ENCODE measurements at places on chromosomes 11 and 22.

- DNase-seq, result no peak
Measured at GRCh38 chr11:35911616-35912165, 32.2 kb upstream of the LDLRAD3 start.

GRCh38 chr11:122175306-122175705, 59.3 kb upstream of the BLID start:
- DNase-seq, result no peak

DNA sequence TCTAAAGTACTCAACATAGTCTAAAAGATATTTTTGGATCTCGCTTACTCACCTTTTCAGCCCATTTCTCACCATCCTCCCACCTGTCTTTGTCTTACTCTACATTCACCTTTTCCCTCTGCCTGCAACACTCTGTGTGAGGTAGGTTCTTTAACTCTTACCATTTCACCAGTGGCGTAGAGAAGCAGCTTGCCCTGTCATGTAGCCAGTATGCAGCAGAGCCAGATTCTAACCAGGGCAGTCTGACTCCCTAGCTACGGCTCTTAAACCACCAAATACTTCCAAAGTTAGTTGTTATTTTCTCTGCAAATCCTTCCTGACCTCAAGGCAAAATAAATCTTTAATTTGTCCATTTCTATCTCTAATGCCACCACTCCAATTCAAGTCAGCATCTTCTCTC, 7.5 kb downstream of the ALG8 start:
- DNase-seq, result no peak

DNA sequence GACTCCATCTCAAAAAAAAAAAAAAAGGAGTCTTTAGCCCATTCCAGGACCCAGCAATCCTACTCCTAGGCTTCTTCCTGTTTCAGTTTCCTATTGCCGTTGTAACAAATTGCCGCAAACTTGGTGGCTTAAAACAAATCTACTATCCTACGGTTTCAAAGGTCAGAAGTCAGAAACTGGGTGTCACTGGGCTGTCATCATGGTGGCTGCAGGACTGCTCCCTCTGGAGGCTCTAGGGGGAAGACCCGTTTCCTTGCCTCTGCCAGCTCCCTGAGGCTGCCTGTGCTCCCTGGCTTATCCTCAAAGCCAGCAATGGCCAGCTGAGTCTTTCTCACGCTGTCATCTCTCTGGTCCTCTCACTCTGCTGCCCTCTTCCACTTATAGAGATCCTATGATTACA, 8.7 kb upstream of the DAGLA start:
- no peak for DNase-seq

DNA sequence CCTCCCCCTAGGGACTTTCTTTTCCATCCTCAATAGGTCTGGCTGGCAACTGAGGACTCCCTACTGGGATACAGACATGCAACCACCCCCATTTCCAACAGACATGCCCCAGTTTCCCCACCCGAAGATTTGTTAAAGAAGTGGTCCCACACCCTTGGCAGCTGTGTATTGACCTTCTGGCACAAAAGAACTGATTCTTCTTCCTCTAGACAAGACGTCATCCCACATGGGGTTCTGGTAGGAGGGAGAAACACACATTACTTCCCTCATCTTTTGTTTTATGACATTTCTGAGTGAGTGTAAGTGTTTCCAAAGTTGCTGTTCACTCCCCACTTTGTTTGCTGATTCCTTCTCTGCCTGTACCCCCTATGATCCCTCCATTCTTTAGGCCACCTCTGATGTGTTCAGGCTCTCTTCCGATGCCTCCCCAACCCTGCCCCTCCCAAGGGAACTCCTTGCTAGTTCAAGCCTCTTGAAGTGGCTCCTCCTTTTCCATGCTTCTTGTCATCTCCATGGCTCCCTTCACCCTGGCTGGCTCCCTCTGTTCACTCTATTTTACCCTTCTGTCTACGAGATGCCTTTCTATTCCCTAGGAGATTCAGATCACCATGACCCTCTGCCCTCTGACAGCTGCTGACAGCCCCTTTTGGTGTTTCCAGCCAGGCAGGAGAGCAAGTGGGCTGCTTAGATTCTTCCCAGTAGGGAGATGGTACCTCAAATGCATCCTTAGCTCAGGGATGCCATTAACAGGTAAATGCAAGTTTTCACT, 4.3 kb downstream of the KIRREL3 start:
- no peak for DNase-seq

DNA sequence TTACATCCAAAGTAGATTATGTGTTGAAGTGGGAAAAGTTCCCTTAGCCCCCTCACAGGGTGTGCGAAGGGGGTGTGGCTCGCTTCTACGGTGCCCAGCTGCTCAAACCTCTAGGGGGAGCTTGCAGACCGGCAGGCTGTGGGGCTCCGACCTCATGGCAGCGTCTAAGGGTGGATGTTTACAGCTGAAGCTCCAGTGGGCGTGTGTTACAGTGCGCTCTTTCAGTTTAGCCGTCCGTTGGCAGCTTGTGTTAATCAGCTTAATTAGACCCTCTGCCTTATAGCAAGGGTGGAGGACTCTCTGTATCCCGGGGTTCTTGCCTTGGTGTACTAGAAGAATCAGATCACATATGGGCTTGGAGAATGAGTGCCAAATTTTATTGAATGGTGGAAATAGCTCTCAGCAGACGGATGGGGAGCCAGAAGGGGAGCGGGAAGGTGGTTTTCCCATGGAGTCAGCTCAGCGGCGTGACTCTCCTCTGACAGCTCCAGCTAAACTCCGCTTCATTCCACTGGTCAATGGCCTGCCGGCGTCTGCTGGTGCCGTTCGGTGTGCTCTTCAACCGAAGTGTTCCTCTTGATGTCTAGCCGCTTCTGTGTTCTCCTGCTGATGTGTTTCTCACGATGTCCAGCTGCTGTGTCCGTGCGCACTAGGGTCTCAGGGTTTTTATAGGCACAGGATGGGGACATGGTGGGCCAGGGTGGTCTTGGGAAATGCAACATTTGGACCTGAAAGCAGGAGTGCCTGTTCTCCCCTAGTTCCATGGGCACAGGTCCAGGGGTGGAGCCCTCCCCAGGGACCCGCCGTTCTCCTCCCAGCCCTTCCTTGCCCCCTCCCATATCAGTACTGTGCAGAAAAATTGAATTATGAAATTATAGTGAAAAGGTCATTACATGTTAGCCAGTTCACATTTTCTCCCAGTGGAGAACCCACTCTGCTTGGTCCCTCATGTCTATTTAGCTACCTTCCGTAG, 28.6 kb upstream of the OR10G7 start:
- peak; percentile 58 for DNase-seq

DNA sequence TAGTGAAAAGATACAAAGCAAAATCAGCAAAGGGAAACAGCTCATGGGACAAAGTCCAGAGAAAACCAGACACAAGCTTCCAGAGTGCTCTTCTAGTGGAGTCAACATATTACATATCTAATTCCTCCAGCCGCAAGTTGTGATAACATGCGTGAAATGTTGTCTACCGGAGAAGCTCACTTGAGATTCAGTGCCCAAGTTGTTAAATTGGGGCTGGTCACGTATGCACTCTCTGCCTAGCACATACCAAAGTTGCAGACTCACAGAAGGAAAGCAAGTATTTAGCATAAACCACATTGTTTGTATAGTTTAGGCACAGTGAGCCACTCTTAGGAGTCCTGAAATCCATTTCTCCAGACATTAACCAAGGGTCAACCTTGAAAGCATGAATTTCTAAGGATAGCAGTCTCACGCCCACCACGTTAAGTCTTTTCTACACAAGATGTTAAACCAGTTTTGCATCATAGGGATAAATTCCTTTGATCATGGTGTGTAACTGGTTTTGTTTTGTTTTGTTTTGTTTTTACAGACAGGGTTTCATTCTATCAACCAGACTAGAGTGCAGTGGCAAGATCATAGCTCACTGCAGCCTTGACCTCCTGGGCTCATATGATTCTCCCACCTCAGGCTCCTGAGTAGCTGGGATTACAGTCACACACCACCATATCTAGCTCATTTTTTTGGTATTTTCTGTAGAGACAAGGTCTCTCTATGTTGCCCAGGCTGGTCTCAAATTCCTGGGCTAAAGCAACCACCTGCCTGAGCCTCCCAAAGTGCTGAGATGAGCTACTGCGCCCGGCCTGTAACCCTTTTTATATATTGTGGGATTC, 39.5 kb upstream of the EP300 start:
- DNase-seq, result no peak

DNA sequence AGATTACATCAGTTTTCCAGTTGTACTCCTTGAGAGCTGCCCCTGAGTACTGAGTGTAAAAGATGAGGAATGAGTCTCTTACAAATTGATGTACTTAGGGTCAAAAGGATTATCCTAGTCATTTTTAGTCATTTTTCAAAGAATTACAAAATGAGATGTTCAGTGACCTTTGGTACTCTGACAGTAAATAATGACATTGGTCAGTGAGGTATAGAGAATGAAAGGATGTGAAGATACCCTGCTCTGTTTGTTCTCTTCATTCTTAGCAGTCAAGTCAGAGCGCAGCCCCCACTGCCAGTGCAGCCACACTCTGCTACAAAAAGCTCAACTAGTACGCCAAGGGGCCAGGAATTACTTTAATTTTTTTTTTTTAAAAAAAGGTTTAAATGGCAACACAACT, 4.1 kb upstream of the ESAM start:
- no peak for DNase-seq

GRCh38 chr11:111974446-111974845, 37.3 kb downstream of the DIXDC1 start:
- DNase-seq, result no peak

DNA sequence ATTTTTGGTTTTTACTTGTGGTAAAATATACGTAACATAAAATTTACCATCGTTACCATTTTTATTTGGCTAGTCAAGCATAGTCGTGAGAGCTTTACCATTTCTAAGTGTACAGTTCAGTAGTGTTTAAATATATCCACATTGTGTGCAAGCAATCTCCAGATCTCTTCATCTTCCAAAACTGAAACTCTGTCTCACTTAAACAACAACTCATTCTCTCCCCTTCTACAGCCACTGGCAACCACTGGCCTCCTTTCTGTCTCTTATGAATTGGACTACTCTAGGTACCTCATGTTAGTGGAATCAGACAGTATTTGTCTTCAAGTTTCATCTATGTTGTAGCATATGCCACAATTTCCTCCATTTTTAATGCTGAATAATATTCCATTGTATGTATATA, 37.4 kb downstream of the SMC1B start:
- DNase-seq, result no peak

DNA sequence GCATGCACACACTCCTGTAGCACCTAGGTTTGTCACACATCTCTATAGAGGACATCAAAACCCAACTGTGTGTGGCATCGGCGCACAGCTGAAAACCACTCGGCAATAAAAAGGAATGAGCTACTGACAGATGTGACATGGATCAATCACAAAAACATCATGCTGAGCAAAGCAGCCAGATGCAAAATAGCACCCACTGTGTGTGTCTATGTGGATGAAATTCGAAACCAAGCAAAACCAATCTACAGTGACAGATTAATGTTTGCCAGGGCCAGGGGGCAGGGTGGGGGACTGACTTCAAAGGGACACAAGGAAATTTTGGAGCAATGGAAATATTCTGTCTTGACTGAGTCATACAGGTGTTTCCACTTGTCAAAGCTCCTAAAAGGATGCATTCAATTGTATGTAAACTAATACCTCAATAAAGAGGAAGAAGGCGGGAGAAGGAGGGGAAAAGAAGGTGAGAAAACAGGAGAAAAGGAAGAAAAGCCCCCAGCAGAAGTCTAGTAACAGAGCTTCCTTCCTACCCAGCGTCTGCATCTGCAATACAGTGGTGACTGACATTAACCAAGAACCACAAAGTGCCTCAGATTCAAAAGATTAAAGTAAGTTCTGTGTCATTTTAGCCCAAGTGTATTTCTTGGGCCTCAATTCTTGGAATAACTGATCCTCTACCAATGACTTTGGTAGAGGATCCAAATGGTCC, 49.8 kb downstream of the PACSIN2 start:
- no peak for DNase-seq
